Activated naive CD8-positive, alpha-beta T cell treated with anti-CD3 and anti-CD28 coated beads for 36 hours (primary cell): ENCODE measurements at places on chromosomes 13 and 19.
A peak's percentile ranks its signal among the peaks of the same experiment; 100 is the strongest.

DNA sequence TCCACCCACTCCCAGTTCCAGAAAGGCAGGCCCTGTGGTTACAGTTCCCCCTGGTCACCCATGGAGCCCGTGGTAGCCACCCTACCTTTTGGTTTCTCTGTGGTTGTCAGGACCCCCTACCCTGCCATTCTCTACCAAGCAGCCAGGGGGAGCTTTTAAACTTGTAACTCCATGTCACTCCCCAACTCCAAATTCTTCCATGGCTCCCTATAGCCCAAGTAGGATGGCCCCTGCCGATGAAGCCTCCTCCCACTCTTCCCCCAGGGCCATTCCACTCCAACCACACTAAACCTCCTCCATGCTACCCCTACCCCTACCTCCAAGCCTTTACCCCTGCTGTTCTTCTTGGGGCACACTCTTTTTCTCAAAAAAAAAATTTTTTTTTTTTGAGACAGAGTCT lies 2.2 kb downstream of the S1PR2 start:
- no peak for DNase-seq

GRCh38 chr19:32324631-32325285 lies 20.7 kb upstream of the ZNF507 start:
- DNase-seq: no peak

DNA sequence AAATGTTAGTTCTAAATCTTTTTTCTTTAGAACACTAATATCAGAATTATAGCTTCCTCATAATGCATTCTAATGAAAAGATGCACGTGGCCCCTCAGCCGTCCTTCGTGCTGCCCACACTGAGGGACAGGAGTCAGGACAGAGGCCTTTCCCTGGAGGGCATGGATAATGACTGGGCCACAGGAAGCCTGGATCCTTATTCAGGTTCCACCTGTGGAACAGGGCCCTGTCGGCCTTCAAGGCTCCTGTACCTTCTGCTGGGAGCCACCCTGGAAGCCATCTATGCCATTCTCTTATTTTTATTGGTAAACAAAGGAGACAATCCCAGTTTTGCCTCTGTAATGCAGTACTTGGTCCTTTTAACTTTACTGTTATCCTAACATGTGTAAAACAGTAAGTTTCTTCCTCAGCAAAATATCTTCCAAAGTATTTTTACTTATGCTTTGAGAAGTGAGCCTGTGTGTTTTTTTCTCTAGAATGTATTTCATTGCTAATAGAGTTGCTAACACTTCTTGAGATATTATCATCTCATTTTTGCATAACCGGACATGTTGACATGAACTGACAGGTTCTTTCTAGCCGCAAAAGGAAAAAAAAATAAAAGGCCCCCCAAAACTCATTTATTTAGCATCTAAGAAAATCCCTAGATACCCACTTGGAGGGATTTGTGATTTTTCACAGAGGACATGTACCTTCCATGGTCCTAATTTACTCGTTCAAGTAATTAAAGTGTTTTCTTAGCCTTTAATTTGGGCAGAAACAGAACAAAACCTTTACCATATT lies 6.0 kb downstream of the GPR183 start:
- DNase-seq: no peak

DNA sequence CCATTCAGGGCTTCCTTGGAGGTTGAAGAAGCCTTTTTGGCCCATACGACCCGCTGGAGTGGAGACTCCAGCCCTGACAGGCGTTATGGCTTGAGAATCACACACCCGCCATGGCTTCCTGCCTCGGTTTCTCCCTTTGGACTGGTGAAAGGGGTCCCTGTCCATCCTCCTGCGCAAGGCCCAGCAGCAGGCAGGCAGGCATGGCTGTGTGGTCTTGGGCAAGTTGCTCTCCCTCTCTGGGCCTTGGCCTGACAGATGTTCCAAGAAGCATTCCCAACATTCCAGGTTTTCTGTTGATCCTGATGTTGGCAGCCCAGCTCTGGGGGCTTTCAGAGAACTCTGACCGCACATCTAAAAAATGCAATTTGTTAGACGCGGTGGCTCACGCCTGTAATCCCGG lies 8.1 kb downstream of the PTPRS start:
- no peak for DNase-seq

DNA sequence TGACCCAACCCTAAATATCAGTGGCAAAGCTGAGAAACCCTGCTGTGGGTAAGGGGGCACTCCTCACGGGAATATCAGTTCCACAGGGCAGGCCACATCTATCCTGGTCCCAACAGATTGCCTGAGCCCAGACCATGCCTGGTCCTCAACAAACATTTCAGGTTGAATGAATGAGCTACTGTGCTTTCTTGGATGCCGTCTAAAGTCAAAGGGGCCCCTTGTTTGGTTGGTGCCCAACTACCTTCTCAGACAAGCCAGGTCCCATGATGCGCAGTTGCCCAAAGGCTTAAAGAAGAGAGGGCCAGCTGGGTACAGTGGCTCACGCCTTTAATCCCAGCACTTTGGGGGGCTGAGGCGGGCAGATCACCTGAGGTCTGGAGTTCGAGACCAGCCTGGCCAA lies 2.4 kb downstream of the DPP9 start:
- DNase-seq: no peak

GRCh38 chr19:55410168-55410567 lies 2.6 kb upstream of the UBE2S start:
- no peak for DNase-seq

- no peak for DNase-seq
Measured at GRCh38 chr13:66462187-66462586, 767.9 kb downstream of the PCDH9 start.

GRCh38 chr13:29418026-29418425 lies 177.5 kb downstream of the SLC7A1 start:
- DNase-seq: no peak

GRCh38 chr13:76813000-76813691 lies 73.1 kb downstream of the KCTD12 start:
- DNase-seq: no peak

GRCh38 chr19:6772028-6772865 lies at the start of gene VAV1:
VAV1 (plus strand) TSS chr19:6772708; CDS start chr19:6772808, 100 bp downstream.
- peak; percentile 81 for DNase-seq

DNA sequence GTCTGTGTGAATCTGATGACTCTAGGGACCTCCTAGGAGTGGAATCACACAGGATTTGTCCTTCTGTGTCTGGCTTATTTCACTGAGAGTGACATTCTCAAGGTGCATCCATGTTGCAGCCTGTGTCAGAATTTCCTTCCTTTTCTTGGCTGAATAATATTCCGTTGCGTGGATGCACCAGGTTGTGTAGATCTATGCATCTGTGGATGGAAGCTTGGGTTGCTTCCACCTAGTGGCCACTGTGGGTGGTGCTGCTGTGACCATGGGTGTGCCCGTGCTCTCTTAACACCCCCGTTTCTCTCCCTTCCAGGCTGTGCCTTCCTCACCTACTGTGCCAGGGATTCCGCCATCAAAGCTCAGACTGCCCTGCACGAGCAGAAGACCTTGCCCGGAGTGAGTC lies 26.2 kb downstream of the CELF5 start:
- DNase-seq: peak; percentile 30

- no peak for DNase-seq
Measured at GRCh38 chr19:42252365-42253244, 2.3 kb downstream of the ERF start.

DNA sequence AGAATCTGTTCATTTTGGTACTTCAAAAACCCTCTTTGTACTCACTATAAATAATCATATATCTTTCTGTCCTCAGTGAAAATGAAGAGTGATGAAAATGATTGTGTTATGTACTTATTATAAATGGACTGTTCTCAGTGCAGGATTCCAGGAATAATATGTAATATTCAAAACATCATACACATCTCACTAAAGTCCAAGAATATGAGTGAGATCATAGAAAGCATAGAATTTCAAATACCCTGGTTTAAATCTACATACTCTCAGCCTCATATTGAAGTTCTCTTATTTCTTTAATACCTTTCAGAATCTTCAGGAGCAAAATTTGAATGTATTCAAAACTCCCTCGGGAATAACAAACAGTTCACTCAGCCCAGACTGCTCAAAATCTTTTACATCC lies 868.0 kb downstream of the SLITRK6 start:
- DNase-seq: no peak

- no peak for DNase-seq
Measured at GRCh38 chr13:53254500-53254899, 225.9 kb downstream of the OLFM4 start.

DNA sequence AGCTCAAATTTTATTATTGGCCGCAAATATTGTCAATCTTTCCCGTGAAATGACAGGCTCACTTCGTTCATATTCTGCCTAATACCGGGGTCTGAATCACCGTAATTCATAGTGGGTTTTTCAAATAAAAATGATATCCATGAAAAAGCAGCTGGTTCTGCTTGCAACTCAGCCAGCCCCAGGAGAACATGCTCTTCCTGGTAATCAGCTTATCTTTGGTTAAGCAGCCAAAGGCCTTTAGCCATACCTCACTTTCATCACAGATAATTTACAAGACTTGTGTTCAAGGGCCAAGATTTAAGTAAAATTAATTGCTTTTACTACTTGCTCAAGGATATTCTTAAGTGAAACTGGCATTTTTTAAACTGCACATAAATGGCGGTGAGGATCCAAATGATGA lies 22.5 kb downstream of the RNASEH2B start:
- DNase-seq: no peak
